H4 (cell line): ENCODE measurements at places on chromosomes 11 and 22.
A peak's percentile ranks its signal among the peaks of the same experiment; 100 is the strongest.

DNA sequence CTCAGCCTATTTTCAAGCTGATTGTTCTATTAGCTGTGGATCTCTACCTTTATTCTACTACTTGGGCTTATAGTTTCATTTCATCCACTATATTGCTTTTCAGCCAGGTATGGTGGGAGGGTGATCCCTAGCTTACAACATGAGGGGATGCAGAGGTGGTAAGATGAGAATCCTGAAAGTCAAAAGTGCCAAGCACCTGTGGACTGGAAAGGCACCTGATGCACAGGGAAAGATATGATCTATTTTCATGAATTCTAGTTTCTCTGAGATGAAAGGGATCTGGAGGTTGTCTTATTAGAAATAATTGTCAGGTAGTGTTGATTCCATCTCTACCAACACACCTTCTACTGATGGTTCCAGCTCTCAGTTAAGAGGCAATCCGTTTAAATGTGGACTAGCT is 21.6 kb upstream of the IL18BP start:
- DNase-seq: no peak

DNA sequence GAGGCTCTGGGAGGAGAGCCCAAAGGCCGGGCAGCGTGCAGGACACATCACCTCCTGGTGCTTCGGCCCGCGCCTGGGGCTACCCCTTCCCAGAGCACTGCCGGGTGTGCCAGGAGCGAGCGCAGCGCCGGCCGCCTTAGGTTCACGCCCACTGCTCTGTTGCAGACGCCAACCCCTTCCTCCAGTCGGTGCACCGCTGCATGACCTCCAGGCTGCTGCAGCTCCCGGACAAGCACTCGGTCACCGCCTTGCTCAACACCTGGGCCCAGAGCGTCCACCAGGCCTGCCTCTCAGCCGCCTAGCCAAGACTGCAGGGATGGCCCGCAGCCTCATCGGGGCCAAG is 79.0 kb downstream of the MED15 start:
- DNase-seq: no peak

DNA sequence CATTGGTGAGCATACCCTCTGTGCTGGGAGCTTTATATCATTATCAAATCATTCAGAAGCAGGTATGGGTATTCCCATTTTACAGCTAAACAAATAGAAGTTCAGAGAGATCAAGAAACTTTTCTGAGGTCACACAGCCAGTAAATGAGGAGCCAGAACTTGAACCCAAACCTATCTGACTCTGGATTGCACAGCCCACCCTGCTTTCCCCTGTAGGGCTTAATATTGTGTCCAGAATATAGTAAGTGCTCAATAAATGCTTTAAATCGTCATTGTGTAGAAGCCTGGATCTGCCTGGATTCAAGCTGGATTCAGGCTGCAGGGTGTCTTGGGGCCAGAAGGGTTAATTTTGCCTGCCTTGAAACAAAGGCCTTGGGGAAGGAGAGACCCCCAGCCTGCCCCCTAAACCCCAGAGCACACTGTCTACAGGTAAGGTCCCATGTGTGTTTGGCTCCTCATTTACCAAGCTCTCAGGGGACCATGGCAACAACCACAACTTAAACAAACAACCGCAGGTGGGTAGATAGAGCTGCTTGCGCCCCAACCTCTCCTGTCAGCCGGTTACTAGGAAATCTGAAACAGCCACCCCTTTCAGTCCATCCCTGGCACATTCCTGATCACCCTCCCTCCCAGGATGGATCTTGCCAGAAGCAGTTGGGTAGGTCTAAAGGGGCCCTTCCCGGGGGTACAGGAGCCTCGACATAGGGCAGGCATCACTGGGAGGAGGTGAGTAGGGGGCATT is 3.0 kb upstream of the SEC14L3 start:
- no peak for DNase-seq

- peak; percentile 68 for DNase-seq
Observed at GRCh38 chr11:117809236-117810055, 12.4 kb upstream of the DSCAML1 start.

- DNase-seq: no peak
Observed at GRCh38 chr22:38347944-38348750, 30.9 kb upstream of the CSNK1E start.
